Glomerular endothelial cell (primary cell): ENCODE measurements at places on chromosomes 2 and 18. TPM values are rescaled to one million over a fixed set of nuclear protein-coding genes. Genes with fewer than 3 reads are reported as not detected.
A peak's percentile ranks its signal among the peaks of the same experiment; 100 is the strongest.

GRCh38 chr2:16173893-16174692, 233.7 kb downstream of the MYCN start:
- no peak for DNase-seq

- no peak for DNase-seq
These were observed 442.6 kb upstream of the LRATD1 start for GRCh38 chr2:14189929-14190328.

DNA sequence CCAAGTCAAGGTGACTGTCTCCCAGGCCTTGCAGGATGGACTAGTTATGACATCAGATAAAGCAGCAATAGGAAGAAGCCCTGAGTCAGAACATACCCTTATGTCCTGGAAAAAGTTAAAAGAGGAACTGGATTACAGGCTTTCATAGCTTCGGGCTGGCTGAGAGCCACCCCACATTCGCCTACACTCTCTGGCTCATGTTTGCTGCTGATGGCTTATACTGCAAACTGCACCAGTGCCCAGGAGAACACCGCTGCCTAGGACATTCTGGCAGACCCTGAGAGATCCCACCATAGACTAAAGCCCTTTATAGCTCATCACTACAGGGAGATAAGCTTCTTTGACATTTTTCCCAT, 20.3 kb downstream of the SLC8A1 start:
- no peak for DNase-seq

GRCh38 chr2:113875135-113875534, 14.8 kb upstream of the ACTR3 start:
- no peak for DNase-seq

- DNase-seq, result no peak
These were observed 14.3 kb downstream of the SPTBN1 start for GRCh38 chr2:54470266-54470938.

DNA sequence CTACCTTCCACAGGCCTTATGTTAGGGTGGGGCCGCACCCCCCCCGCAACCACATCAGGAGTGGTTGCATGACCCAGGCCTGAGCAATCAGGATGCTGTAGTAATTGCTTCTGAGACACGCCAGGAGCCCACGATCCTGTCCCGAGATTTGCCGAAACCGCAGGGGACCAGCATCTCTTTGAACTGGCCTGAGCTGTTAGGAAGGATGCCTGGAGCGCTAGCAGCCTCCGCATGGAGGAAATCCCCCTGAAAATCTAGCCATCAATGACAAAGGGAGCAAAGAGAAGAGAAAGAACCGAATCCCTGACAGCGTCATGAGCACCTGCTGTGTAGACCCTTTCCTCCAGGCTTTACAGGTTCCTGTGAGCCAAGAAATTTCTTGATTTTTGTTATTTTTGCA, 8.7 kb upstream of the TEX44 start:
- DNase-seq, result no peak

DNA sequence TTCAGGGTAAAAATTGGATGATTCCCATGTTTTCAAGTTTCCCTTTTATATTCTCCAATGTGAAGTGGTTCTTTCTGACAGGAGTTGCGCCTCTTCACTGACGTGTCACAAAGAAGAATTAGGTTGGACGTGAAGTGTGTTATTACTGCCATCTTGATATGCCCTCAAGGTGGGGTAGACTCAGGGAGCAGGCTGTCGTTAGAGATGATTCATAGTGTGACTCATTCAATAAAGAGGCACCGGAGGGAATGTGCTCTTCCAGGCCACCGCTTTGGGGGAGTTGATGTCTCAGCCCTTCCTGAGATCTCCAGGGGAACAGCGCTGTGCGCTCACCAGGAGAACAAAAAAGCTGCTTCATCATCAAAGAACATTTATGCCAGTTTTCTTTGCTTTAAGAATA, 3.6 kb upstream of the DGKD start:
- peak; percentile 33 for DNase-seq

DNA sequence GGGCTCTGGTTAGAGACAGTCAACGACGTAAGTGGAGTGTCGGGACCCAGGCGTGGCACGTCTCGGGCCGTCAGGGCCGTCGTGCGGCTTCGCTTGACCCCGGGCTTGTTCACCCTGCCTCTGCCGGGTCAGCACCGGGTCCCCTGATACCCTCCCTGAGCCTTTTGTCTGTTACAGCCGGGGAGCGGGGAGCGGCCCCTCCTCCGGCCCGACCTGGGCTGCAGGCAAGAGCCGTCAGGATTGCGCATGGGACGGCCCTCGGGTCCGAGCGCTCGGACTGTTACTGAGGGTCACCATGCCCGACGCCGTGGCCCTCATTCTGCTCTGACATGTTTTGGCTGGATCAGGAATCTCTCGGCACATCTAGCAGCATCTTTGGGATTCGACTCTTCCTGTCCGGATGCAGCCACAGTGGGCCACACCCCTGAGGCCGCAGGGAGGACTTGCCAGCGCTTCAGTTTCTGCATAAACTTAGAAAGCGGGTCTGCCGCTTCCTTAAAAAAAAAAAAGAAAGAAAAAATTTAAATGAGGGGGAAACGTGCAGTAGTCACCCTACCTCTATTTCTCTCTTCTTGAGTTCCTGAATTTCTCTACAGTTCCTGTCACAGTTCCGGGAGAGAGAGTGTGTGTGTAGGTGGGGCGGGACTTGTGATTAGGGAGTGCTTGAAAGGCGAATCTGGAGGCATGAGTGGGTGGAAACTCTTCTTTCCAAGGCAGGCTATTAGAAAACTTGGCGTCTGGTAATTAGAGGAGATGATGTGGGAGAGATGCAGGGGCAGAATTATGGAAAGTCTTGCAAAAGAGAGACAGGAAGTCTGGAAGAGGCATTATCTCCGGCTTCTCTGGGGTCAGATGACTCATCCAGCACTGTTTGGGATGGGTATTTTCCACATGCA, 909 bp downstream of the TMEM87B start:
- DNase-seq, result no peak

- no peak for DNase-seq
These were observed 141.1 kb downstream of the CCBE1 start for GRCh38 chr18:59555995-59556659.

DNA sequence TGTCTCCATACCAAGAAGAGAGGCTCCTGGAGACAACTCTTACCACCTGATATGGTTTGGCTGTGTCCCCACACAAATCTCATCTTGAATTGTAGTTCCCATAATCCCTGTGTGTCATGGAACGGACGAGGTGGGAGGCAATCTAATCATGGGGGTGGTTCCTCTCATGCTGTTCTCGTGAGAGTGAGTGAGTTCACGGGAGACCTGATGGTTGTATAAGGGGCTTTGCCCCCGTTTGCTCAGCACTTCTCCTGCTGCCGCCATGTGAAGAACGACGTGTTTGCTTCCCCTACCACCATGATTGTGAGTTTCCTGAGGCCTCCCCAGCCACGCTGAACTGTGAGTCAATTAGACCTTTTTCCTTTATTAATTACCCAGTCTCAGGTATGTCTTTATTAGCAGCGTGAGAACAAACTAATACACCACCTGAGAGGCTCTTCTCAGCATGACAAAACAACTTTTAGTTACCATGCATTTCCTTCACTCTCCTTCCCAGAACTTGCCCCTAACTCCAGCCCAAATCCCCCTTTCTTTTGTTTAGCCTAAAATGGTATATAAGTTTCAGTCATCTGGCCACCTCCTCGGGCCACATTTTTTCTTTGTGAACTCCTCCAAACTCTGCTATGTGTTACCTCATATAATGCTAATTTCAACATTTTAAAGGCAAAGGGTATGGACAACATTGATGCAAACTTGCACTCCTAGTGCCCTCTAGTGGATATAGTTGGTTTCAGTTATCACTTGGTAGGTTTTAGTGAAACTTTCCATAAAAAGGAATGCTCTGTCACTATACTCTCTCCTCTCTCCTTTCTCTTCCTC, 58.6 kb upstream of the SLC25A52 start:
- peak; percentile 10 for DNase-seq

- no peak for DNase-seq
These were observed 109.6 kb upstream of the ODC1 start for GRCh38 chr2:10557506-10558265.

- no peak for DNase-seq
These were observed 170.4 kb downstream of the ZNF521 start for GRCh38 chr18:25181581-25181980.

DNA sequence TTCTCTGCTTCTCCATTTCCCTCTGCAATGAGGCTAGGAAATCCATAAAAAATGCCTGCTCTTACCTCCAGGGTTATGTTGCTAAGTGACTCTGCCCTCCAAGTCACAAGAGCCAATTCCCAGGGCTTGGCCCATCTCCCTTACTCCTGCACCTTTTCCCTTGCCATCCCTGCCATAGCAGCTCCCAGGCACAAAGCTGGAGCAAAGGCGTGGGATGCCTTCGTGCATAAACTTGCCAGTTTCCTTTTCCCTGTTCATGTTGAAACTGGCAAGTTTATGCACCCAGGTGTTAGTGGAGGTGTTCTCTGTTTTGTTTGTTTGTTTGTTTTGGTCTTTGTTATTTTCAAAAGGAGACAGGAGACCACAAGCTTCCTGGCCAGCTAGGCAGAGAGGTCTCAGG, 195.1 kb downstream of the ACKR3 start:
- DNase-seq, result no peak

DNA sequence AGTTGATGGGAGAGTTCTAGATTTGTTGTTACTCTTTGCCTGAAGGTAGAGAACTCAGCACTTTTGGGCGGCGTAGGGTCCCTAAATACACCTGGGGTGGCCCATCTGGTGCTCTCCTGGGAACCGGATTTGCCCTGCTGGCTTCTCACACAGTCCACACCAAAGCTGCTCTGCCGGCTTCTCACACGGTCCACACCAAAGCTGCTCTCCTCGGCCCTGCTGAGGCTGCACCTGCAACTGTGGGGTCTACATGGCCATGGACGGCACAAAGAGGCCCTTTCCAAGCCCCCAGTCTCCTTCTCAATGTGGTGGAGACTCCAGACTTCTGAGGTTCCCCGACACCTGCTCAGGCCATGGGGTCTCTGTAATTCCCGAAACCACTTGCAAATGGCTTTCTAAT, 124.8 kb upstream of the GPC1 start:
- DNase-seq, result no peak

DNA sequence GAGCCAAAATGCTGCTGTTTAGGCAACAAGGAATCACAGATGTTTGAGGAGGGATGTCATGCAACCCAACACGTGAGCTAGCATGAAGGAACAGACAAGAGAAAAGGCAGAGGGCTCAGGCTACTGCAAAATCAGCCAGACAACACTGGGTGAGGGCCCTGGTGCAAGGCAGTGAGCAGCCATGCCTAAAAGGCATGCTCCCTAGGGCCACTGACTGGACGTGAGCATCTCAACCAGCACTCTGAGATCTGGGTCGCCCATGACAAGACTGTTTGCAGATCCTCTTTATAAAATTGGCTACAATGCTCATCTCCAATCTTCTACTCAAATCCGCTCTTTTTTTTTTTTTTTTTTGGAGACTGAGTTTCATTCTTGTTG, 49.1 kb downstream of the KIAA2012 start:
- DNase-seq, result no peak

DNA sequence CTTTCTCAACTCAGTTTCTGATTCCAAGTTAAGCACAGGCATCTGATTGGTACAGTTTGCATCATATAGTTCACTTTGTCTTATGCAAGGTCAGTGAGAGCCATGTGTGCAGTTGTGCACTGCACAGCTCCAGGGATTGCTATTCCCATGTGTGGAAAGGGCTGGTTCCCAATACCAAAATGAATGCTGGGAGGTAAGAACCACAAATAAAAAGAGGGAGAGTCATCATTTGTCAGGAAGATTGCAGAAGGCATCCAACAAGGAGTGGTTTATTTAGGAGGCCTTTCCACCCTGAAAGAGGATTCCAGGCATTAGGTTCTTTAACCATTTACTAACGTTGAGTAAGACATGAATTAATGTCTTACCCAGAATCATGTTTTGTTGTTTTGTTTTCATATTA, 141.2 kb upstream of the ST6GAL2 start:
- no peak for DNase-seq

DNA sequence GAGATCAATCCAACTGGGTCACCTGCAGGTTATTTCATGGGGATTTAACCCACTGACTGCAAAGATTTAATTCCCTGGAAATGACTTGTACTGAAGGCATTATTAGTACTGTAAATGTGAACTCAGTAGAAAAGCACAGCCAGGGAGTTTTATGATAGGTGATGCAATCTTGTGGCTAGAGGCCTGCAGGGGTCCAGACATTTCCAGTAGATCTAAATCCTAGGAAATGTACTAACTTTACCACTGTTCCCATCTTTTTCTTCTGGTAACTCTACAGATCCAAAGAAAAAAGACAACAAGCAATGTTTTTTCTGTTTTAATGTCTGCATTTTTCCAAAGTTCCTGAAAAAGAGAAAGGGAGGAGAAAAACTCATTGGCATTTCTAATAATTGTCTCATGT, 500.1 kb downstream of the ARHGAP15 start:
- no peak for DNase-seq

- DNase-seq, result no peak
These were observed at the start of gene HOXD3 for GRCh38 chr2:176156807-176157498. Gene HOXD3 (plus strand): TSS chr2:176157307. CDS start chr2:176169115, 11,808 bp downstream.

- no peak for DNase-seq
These were observed 111.8 kb downstream of the PRKCE start for GRCh38 chr2:45763255-45763654.

- no peak for DNase-seq
These were observed 61.3 kb downstream of the SP110 start for GRCh38 chr2:230158468-230158867.

- no peak for DNase-seq
These were observed at the start of gene ANKRD29 for GRCh38 chr18:23662309-23663263. Gene ANKRD29 (minus strand): TSS chr18:23662911. CDS start chr18:23662730, 181 bp downstream.

DNA sequence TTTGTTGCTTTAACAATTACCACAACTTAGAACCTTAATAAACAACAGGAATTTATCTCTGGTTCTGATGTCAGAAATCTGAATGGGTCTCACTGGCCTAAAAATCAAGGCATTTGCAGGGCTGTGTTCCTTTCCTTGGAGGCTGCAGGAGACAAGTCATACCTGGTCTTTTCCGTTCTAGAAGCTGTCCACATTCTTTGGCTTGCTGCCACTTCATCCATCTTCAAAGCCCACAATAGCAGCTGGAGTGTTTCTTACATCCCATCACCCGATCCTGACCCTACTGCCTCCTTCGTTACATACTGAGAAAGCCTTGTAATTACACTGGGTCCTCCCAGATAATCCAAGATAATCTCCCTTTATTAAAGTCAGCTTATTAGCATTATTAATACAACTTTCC, 18.1 kb downstream of the NETO1 start:
- no peak for DNase-seq

WNT10A gene
- total RNA-seq, result not detected in 2 replicates

ABCG5 gene
- total RNA-seq, result not detected in 2 replicates

SMAD2 gene
- total RNA-seq, result 86.3 and 91.0 TPM in 2 replicates

SRD5A2 gene
- not detected in 2 replicates for total RNA-seq

MROH2A gene
- total RNA-seq, result not detected in 2 replicates

TCF7L1 gene
- 6.8 and 16.7 TPM in 2 replicates for total RNA-seq

MALL gene
- total RNA-seq, result 94.9 and 197 TPM in 2 replicates

MPP4 gene
- total RNA-seq, result 24.4 and 40.1 TPM in 2 replicates

MARCHF4 gene
- total RNA-seq, result 29.5 and 33.3 TPM in 2 replicates

NMUR1 gene
- total RNA-seq, result not detected in 2 replicates

RAX gene
- total RNA-seq, result not detected in 2 replicates
